ENCODE measurements at places on chromosomes 4 and X.

DNA sequence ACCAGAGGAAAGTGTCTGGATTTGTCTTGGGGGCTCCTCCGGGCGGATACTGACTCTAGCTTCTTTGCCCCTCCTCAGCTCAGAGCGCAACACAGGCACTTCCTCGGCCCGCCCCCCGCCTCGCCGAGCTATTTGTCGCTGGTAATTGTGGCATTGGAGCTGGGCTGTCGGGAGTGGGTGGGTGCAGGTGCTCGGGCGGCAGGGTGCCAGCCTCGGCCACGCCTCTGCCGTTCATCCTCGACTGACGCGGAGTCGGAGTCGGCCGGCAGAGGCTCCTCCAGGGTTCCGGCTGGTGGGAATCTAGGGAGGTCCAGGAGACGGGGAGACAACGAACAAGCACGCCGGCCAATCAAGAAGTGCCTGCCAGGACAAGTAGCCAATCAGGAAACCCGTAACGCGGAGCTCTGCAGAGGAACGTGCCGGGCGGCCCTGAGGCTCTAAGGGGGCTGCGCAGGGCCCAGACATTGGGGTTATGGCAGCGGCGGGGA lies 3.9 kb upstream of the SYN1 start:
- peak; percentile 67 for DNase-seq

DNA sequence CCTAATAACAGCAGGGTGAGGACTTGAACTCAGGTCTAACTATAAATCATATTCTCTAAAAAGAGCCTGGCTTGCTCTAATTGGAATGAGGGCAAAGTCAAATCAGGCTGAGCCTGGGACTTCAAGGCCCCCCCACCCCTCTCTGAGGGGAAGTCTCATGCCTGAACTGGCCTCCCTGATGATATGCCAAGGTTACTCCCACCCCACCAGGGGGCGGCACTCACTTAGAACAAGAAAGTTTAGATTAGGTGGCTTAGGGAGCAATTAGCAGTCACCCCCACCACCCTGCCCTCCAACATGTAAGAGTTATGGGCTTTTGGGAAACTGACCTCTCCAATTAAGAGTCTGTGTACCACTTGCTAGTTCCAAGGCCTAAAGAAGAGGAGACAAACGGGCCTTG lies 2.7 kb downstream of the FOXO4 start:
- DNase-seq: peak; percentile 82

GRCh38 chrX:75369721-75370120 lies 95.8 kb downstream of the UPRT start:
- no peak for DNase-seq

DNA sequence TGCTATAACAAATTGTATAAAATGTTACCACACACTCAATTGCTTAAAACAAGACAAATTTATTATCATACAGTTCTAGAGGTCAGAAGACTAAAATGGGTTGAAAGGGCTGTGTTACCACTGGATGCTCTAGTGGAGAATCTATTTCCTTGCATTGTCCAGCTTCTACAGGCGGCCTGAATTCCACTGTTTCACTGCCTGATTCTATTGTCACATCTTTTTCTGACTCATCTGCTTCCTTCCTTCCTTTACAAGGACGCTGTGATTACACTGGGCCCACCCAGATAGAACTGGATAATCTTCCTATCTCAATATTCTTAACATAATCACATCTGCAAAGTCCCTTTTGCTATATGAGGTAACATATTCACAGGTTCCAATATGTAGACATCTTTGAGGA lies 19.4 kb upstream of the ARMCX1 start:
- DNase-seq: no peak

DNA sequence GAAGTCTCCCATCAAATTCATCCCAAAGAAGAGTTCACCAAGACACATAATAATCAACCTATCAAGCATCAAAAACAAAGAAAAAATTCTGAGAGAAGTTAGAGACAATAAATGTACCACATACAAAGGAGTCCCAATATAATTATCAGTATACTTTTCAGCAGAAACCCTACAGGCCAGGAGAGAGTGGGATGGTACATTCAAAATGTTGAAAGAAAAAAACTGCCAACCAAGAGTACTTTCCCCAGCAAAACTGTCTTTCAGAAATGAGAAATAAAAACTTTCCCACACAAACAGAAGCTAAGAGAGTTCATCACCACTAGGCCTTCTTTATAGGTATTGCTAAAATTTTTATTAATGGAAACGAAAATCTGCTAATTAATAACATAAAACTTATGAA lies 164.4 kb upstream of the LNX1 start:
- no peak for DNase-seq

GRCh38 chrX:47483306-47484268 lies 565 bp upstream of the ZNF41 start:
- DNase-seq: peak; percentile 36

DNA sequence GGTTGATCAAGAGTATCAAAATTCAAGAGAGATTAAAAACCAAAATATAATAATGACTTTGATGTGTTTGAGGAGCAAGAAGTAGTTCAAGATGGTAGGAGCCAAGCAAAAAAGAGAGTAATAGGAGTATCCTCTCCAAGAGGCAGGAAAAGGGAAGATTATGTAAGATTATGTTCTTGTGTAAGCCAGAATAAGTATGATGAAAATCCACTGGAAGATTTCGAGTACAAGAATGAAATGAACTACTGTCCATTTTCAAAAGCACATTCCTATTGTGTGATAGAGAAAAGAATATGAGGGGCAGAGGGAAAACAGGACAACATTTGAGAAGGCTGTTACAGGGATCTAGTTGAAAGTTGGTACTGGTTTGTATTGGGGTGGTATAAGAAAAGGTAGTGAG lies 659.6 kb upstream of the INTU start:
- no peak for DNase-seq

GRCh38 chr4:118765399-118765798 lies 70.5 kb downstream of the SEC24D start:
- no peak for DNase-seq

GRCh38 chrX:110331444-110332030 lies 13.7 kb upstream of the AMMECR1 start:
- DNase-seq: peak; percentile 52

GRCh38 chr4:148044089-148044911 lies 312.4 kb downstream of the ARHGAP10 start:
- no peak for DNase-seq

- DNase-seq: peak; percentile 90
Observed at GRCh38 chrX:129779747-129780146, at the start of gene SASH3. TSS of gene SASH3 (plus strand) at chrX:129779949. CDS start at chrX:129780098, 149 bp downstream.

DNA sequence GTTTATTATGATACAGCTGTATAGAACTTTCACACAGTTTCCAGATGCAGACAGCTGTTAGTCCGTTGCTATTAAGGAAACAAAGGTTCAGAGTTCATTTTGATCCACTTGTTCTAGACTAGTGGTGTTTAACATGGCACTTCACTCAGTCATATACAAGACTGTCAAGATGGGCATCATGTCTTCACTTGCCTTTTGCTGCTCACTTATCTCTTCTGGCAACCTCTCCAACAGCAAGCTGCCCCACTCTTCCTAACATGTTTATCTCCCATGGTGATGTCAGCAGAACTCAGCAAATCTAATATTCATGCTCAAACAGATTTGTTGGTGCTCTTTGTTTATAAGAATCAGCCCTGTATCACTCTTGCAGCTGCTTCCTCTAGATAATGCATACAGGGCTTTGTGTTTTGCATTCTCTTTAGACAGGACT lies 236.2 kb upstream of the HAND2 start:
- no peak for DNase-seq

DNA sequence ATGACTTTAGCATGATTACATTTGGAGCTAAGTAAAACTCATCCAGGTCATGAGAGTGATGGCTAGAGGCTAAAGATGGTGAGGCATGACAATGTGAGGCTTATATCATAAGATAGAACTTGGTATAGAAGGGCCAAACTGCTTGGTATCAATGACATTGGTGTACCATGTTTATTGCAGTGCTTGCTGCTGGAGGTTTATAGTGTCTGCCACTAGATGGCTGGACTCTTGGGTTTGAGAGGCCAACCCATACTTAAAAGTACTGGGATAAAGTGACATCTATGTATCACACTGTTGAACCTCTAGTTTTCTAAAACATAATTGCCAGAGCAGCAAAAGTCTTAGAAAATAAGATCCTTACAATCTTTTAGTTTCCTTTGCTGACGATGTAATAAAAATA lies 83.0 kb upstream of the TACR3 start:
- DNase-seq: no peak

DNA sequence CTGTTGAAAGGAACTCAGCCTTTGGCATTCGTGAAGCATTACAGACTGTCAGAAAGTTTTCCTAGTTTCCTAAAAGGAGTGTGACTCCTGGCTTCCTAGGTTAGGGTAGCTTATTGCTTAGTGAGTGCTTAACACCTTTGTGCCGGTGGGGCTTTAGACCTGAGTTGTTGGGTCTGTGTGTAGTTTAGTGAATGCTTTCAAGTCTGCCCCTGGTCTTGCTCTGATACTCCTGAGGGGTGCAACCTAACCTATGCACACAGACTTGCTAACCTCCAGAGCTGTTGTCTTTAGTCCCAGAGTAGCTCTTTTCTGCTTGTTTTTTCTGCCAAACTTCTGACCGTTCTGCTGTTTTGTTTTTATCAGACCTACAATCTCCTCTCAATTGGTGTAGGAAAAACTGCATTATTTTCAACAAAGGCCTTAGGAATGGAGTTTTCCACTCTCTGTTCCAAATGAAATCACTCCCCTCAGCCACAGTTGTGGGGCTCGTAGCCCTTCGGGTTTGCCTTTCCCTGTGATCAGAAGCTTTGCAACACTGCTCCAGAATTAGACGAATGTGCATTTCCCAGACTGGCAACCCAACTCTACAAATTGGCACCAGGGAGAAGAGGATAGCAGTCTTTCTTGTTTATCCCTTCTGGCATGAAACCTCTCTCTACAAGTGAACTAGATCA lies 1399.1 kb upstream of the PCDH7 start:
- DNase-seq: no peak

GRCh38 chr4:1682860-1683259 lies 1.3 kb downstream of the FAM53A start:
- DNase-seq: no peak

DNA sequence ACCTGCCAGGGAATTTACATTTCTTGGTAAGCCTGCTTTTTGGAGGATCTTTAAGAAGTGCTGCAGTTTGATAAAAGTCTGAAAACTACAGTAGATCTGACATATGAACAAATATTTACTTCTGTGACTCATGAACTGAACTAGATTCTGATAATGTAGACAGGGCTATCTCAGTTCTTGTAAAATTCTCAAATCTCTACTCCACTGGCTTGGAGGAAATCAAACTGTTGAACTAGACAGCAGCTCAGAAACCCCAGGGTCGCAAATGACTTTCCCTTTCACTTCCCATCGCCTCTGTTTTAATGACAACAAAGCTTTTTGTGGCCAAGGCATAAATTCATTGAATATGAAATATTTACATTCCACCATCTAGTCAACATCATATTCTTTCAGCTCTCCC lies 15.4 kb upstream of the OCIAD1 start:
- DNase-seq: no peak

- peak; percentile 10 for DNase-seq
Observed at GRCh38 chrX:2965965-2966364, 36.8 kb upstream of the ARSD start.

- peak; percentile 13 for DNase-seq
Observed at GRCh38 chr4:120809518-120809917, 113.0 kb downstream of the PRDM5 start.

DNA sequence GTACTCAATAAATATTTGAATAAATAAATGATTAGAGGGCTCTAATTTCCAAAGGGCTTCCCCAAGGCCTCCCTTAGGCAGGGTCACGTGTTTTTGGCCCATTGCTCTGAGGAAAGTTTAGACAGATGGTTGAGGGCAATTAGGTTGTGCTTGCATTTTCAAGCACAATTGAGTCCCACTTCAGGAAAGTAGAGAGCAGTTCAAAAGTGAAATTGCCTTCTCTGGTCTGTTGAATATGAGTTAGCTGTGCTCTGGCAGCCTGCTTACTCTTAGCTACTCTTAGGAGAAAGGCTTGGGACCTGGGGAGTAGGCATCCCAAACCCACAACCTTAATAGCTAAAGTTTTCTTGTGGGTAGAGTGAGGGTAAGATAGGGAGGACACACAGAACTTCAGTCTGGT lies 9.0 kb upstream of the DRP2 start:
- DNase-seq: no peak

- DNase-seq: no peak
Observed at GRCh38 chr4:140152751-140153418, 1.1 kb downstream of the MAML3 start.

DNA sequence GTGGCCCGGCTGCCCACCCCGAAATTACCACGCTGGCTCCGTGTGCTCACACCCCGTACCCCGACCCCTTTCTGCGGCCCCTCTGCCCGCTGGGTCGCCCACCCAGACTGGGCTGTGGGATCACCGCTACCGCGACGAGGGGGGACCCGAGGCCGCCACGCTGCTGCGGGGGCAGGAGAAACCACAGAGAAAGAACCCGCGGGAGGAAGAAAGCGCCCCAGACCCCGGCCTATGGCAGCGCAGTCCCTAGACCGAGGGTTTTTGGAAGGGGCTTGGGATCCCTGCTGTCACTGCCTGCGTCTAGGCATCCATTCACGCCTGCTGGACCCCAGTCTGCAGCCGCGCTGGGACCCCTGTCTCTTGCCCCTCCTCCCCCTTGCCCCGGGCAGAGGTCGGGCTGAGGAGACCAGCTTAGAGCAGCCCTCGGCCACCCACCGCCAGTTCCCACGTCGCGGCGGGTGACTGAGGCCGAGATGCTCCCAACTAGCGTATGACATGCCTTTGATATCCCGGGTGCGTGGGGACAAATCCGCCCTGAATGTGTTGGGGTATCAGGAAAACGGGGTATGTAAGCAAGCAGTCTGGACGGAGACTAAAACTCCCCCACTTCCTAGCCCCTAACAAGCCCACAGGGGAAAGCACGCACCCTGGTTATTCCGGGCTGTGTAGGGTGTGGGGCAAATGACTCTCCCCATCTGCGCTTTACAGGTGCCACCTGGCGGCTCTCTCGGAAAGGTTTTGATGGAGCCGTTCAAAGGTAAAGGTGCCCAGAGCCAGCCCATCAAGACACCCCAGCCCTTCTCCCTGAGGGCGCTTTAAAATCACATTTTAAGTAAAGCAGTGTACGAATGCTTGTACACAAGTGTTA lies 862 bp upstream of the INPP4B start:
- DNase-seq: no peak
